Activated CD4-positive, alpha-beta memory T cell treated with anti-CD3 and anti-CD28 coated beads, Interleukin-2, amount 10 ng/mL, durations not matched to agents 7 days and 5 days (primary cell): ENCODE measurements at places on chromosomes 16 and 17. TPM values are rescaled to one million over a fixed set of nuclear protein-coding genes. Genes with fewer than 3 reads are reported as not detected.

DNA sequence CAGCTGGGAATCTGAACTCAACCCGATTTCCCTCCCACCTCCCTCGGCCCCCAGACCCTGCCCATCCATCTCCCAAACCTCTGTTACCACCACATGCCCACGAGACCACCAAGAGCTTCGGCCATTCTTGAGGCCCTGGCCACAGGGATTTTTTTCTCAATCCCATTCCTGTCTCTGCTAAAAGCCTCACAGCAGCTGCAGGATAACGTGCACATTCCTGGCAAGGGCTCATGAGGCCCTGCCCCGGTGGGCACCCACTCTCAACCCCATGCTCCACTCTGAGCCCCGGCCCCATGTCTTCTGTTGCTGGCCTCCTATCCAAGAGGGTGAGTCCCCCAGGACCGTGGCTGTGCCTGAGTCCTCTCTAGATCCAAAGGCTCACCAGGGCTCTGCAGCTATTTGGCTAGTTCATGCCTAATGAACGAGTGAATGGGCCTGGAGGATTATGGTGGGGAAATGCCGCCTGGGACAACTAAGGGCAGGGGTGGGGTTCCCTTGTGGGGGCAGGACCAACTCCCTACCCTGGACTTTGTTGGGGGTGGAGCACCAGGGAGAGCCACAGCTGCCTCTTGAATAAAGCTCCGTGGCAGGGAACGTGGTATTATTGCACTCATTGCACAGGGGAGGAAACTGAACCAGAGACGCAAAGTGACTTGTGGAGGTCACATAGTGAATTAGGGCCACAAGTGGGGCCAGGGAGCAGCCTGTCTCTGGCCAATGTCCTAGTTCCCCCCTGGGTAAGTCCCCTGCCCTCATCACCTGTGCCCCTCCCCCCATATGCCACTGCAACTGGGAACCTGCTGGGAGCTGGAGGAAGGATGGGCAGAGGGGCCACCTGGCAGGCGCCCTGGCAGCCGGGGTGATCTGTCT is 113.8 kb upstream of the SMURF2 start:
- no peak overlapping the region for H3K27ac ChIP-seq
- DNase-seq = no peak
- H3K4me3 ChIP-seq = no peak overlapping the region
- peaks cover 31% of the 10 kb centered on the region for H3K4me1 ChIP-seq

GRCh38 chr17:5694551-5694950 is 110.2 kb upstream of the NLRP1 start:
- H3K36me3 ChIP-seq = no peaks in the 10 kb centered on the region
- no peak overlapping the region for H3K27ac ChIP-seq
- H3K4me1 ChIP-seq = no peaks in the 10 kb centered on the region

- no peaks in the 10 kb centered on the region for H3K4me1 ChIP-seq
- no peak overlapping the region for H3K27ac ChIP-seq
- H3K27me3 ChIP-seq = no peaks in the 10 kb centered on the region
- no peak overlapping the region for H3K4me3 ChIP-seq
- DNase-seq = no peak
Observed at GRCh38 chr16:19014461-19014860, 30.7 kb downstream of the TMC7 start.

DNA sequence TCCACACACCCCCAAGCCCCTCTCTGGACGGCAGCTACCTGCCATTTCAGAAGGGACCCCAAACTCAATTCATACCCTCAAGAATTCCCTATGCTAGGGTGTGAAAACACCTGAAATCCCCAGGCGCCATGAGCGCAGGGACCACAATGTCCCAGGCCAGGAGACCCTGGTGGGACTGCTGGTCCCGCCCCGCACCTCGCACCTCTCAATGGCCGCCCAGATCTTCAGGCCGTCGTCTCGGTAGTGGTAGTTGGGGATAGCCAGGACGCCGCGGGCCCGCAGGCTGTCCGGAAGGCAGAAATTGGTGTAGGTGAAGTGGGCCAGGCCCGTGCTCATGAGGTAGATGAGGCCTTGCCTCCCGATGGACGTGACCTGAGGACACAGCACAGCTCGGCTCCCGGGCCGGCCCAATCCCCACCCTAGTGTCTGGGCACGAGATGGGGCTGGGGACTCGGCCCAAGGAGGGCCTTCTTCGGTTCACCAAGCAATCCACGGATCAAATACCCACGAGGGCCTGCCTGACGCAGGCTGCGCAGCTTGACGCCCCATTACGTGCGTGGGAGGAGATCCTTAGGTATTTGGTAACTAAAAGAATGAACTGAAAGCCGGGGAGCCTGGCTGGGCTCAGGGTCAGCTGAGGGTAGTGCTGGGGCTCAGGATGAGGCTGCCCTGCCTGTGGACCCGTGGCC is 9.2 kb downstream of the ALOXE3 start:
- DNase-seq = no peak
- peaks cover 16% of the 10 kb centered on the region for H3K4me1 ChIP-seq
- H3K36me3 ChIP-seq = no peaks in the 10 kb centered on the region
- no peak overlapping the region for H3K4me3 ChIP-seq

FAM83G gene
- 6.5 TPM for total RNA-seq

CCL17 gene
- not detected for total RNA-seq
